ENCODE measurements at places on chromosomes 3 and 15. TPM values are rescaled to one million over a fixed set of nuclear protein-coding genes. Genes with fewer than 3 reads are reported as not detected.

GNAT1 gene
- not detected for total RNA-seq

PTX3 gene
- 0.16 TPM for total RNA-seq

ESYT3 gene
- total RNA-seq: 1.4 TPM

TEX55 gene
- total RNA-seq: not detected

CAMP gene
- total RNA-seq: 1.5 TPM

NAALADL2 gene
- 5.2 TPM for total RNA-seq

SLC9A9 gene
- 9.3 TPM for total RNA-seq

AP3B2 gene
- total RNA-seq: 0.54 TPM

C15orf62 gene
- 0.24 TPM for total RNA-seq

SORD gene
- total RNA-seq: 11.2 TPM

COLQ gene
- 1.7 TPM for total RNA-seq

CNTN6 gene
- not detected for total RNA-seq

SNTN gene
- total RNA-seq: not detected

THSD4 gene
- 73.1 TPM for total RNA-seq

MEX3B gene
- 4.0 TPM for total RNA-seq

AHSG gene
- total RNA-seq: not detected

GOLGA8T gene
- total RNA-seq: 0.65 TPM

GOLGA6L4 gene
- total RNA-seq: 0.57 TPM

DAZL gene
- not detected for total RNA-seq

PP2D1 gene
- total RNA-seq: not detected

WWTR1 gene
- total RNA-seq: 42.6 TPM

C3orf20 gene
- total RNA-seq: not detected

CXCR6 gene
- total RNA-seq: 0.19 TPM

ECE2 gene
- not detected for total RNA-seq

IL16 gene
- 3.7 TPM for total RNA-seq

LDHAL6B gene
- not detected for total RNA-seq

DGKG gene
- total RNA-seq: 31.1 TPM

THAP10 gene
- total RNA-seq: 3.7 TPM

CA12 gene
- total RNA-seq: 0.65 TPM

ADPRH gene
- 10.1 TPM for total RNA-seq

ZMAT3 gene
- total RNA-seq: 11.1 TPM

ATP13A4 gene
- total RNA-seq: 0.38 TPM

IL5RA gene
- total RNA-seq: 0.65 TPM

HRG gene
- not detected for total RNA-seq

GPR171 gene
- 0.24 TPM for total RNA-seq

TICRR gene
- total RNA-seq: 0.16 TPM

PRICKLE2 gene
- total RNA-seq: 7.7 TPM

PIF1 gene
- 0.73 TPM for total RNA-seq

PSTPIP1 gene
- 4.5 TPM for total RNA-seq

MYZAP gene
- 869 TPM for total RNA-seq

RASGRP1 gene
- 0.46 TPM for total RNA-seq

OGG1 gene
- total RNA-seq: 10.5 TPM

GABPB1 gene
- total RNA-seq: 10.9 TPM

MORC1 gene
- not detected for total RNA-seq

Measured in Right ventricle myocardium inferior (tissue), 1 donor.